Activated naive CD8-positive, alpha-beta T cell treated with anti-CD3 and anti-CD28 coated beads, Interleukin-2, amount 10 ng/mL, durations not matched to agents 7 days and 5 days (primary cell): ENCODE measurements at places on chromosomes 4 and X. TPM values are rescaled to one million over a fixed set of nuclear protein-coding genes. Genes with fewer than 3 reads are reported as not detected.

DNA sequence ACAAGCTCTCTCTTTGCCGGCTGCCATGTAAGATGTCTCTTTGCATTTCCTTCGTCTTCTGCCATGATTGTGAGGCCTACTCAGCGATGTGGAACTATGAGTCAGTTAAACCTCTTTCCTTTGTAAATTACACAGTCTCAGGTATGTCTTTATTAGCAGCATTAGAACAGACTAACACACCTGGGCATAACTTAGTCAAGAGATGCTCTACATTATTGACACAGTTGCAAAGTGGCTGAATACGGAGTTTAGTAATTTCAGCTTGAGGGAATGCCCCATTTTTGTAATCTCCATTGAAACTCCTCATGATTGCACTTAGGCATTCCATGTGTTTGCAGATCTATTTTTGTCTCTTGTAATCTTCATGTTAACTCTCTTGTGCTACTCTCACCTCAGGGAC lies 299.5 kb upstream of the HAND2 start:
- no peaks in the 10 kb centered on the region for H3K4me1 ChIP-seq
- DNase-seq = no peak

Gene LRRC66
- total RNA-seq = 0.31 TPM

DNA sequence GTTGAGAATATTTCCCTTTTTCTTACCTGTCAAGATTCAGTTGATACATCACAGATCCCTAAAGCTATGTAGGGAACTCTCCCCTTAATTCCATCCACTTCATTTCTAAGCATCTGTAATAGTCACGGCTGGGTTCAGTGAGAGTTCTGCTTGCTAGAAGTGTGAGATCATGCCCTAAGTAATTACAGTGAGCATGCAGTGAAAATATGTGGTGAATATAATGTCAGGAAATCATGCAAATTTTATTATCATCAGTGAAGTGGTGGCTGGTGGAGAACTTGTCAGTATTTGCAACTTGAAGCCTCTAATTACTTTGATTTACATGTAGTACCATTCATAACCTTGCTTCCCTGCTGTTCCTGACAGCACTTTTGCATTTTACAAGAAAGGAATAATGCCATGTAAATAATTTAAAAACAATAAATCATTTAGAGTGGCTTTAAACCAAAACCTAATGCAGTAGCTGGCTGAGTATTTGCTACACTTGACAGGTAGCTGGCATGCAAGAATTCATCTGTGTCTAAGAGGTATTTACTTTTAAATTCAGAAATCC lies 28.3 kb upstream of the CFAP299 start:
- no peak overlapping the region for H3K27ac ChIP-seq
- H3K4me1 ChIP-seq = no peaks in the 10 kb centered on the region
- no peak for DNase-seq
- H3K36me3 ChIP-seq = no peaks in the 10 kb centered on the region

GRCh38 chrX:10089378-10089795 lies 67.4 kb upstream of the CLCN4 start:
- no peak for DNase-seq
- peaks cover 12% of the 10 kb centered on the region for H3K36me3 ChIP-seq
- H3K4me1 ChIP-seq = peaks cover 11% of the 10 kb centered on the region
- no peaks in the 10 kb centered on the region for H3K27me3 ChIP-seq
- no peak overlapping the region for H3K27ac ChIP-seq
